ENCODE measurements at places on chromosomes 11 and 22.

GRCh38 chr11:123151366-123151765, 43.7 kb downstream of the CLMP start:
- DNase-seq, result no peak

DNA sequence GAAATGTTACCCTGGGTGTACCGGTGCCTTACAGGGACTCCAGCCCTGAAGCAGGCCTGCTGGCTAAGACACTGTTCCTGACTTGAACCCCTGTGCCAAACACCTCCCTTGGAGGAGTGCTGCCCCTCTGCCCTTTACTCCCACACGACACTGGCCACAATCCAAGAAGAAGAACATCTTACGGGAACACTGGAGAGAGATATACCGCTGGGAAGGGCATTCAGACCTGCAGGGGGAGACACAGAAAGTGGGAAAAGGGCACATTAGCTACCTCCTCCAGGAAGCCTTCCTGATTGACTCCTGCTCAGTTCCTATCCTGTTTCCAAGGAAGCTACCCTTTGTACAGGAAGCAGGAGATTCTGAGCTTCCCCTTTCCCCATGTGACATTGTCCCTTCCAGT, 18.7 kb downstream of the TMPRSS13 start:
- DNase-seq, result no peak

- DNase-seq, result peak; percentile 62
Observed at GRCh38 chr22:39388261-39389011, 11.1 kb upstream of the TAB1 start.

GRCh38 chr11:10581481-10582019, 13.1 kb upstream of the LYVE1 start:
- peak; percentile 67 for DNase-seq

GRCh38 chr11:45851228-45851627, 4.0 kb downstream of the CRY2 start:
- no peak for DNase-seq

GRCh38 chr11:95897731-95898130, 26.2 kb downstream of the MTMR2 start:
- DNase-seq, result no peak

- DNase-seq, result no peak
Observed at GRCh38 chr11:104328512-104328907, 164.6 kb upstream of the PDGFD start.

GRCh38 chr22:33357981-33358399, 299.8 kb upstream of the SYN3 start:
- DNase-seq, result no peak

GRCh38 chr22:23283591-23284503, 103.5 kb downstream of the BCR start:
- no peak for DNase-seq

DNA sequence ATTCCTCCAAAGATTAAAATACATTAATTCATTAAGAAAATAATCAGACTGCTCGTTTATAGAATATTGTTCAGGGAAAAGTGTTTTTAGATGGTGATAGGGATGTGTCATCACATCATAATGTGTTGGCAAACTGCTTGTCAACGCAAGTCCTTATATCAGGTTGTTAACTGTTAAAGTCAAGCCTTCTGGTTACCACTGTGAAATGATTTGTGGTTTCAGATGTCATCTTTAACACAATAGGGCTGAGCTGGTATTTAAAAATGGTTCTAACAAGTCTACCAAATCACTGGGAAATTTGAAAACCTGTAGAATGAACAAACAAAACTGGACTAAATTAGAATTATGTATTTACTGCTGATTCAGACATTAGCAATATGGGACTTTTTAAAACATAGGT, 2.4 kb upstream of the MMP13 start:
- DNase-seq, result no peak

DNA sequence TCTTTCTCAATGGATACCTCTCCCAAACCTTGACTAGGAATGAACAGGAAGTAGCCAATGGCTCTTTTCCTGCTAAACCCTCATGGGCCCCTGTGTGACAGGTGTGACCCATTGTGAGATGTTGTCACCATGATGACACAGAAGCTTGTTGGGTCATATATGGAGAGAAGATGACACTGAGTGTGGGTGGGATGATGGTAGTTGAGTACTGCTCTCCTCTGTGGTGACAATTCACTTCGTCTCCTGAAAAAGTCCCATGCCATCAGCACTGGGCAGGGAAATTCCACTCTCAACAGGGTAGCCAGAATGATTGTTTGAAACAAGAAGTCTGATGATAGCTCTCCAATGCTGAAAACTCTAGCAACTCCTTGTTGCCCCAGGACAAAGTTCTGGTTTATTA, 94.0 kb upstream of the SEZ6L start:
- DNase-seq, result peak; percentile 5

GRCh38 chr11:120659076-120659475, 147.5 kb downstream of the GRIK4 start:
- no peak for DNase-seq

- DNase-seq, result peak; percentile 75
Observed at GRCh38 chr11:45045683-45046471, 95.2 kb upstream of the TP53I11 start.

DNA sequence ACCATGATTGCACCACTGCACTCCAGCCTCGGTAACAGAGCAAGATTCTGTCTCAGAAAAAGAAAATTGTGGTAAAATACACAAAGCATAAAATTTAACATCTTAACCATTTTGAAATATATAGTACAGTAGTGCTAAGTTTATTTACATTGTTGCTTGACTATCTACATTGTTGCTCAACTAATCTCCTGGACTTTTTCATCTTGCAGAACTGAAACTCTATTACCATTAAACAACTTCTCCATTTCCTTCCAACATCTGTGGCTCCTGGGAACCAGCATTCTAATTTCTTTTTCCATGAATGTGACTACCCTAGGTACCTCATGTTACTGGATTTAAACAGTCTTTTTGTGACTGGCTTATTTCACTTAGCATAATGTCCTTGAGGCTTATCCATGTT, 13.5 kb upstream of the VWA5A start:
- DNase-seq, result peak; percentile 71

DNA sequence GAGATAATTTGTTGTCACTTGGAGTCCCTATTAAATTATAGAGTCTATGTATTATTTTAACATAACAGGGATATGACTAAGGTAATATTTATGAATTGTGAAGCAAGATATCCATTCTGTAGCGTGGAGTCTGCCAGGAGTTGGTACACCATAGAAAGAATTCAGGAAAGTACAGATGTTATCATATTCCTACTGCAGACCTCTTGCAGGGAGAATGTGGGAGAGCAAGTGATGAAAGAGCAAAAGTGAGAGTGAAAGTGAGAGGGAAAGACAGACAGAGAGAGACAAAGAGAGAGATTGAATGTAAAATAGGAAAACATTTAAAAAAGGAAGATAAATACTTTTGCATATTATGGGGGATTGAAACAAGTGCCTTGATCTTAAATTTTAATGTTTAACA, 468.8 kb downstream of the CNTN5 start:
- no peak for DNase-seq

DNA sequence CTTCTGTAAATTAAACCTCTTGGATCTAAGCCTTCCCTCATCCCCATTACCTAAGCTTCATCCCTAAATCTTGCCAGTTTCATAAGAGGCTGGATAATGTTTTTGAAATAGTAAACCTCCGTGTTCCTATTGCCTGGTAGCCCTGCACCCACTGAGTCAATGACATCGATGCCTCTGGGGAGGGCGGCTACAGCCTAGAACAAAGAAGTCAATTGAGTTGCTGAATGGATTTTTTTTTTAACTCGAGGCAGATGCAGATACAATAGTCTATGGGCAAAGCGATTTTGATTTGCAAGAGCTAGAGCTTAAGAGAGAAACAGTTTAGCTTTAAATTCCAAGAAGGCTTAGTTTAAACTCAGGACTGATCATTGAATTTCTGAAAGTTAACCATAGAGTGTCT, 121.3 kb downstream of the NECTIN1 start:
- no peak for DNase-seq

GRCh38 chr11:47467357-47467756, 18.4 kb upstream of the RAPSN start:
- DNase-seq, result no peak

- DNase-seq, result no peak
Observed at GRCh38 chr11:117614728-117615127, 182.3 kb downstream of the DSCAML1 start.

DNA sequence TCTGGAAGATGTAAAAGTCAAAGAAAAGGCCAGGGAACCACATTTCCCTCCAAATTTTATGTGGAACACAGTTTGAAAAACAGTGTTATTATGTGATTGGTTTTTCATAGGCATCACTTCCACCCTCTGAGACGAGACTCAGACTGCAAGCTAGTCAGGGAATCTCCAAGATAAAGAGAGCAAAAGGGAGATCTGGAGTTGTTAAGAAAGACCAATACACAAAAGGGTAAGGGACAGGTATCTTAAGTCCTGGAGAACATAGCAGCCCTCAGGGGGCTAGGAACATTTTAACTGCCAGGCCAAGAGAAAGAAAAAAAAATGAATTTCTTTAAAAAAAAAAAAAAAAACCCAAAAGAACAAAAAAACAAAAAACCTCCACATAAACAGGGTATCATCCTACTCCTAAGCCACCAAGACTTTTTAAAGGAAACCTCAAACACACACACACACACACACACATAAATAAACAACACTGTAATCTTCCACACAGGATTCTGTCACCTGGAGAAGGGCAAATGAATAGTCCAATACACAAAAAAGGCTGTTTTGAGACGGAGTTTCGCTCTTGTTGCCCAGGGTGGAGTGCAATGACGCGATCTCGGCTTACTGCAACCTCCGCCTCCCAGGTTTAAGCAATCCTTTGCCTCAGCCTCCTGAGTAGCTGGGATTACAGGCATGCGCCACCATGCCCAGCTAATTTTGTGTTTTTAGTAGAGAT, 44.5 kb downstream of the CELF1 start:
- DNase-seq, result peak; percentile 78

DNA sequence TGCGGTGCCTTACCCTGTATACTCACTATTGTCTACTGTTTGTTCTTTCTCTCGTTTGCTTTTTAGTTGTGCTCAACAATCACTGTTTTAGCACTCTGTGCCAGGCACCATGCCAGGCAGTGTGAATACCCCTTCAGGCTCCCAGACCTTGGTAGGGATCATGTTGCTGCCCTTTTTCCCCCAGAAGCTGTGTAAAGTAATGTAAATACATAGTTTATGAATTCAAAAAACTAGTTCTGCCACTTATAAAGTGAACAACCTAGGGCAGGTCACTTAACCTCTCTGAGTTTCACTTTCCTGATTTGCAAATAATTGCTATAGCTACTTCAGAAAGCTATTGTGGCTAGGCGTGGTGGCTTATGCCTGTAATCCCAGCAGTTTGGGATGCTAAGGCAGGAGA, 81.0 kb upstream of the CTSC start:
- DNase-seq, result no peak

- no peak for DNase-seq
Observed at GRCh38 chr11:18282626-18283025, 16.6 kb downstream of the SAA1 start.

- DNase-seq, result peak; percentile 27
Observed at GRCh38 chr11:124898263-124898680, 607 bp upstream of the ROBO4 start.

- peak; percentile 39 for DNase-seq
Observed at GRCh38 chr22:23282089-23282501, 101.8 kb downstream of the BCR start.

DNA sequence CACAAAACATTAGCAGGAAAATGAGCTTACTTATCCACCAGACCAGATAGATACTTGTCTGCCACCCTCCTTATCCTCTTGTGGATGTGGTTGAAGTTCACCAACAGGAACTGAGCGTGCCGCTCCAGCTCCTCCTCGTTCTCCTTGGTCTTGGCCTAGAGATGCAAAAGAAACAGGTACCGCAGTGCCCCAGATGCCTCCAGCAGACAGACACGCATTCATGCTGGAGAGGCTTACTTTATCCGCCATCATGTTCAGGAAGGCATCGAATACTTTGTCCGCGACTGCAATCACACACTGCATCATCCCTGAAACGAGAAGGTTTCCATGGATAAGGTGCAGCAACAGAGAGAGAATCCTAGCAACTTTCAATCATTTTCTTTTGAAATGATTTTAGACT, 21.0 kb upstream of the SERPIND1 start:
- DNase-seq, result no peak

DNA sequence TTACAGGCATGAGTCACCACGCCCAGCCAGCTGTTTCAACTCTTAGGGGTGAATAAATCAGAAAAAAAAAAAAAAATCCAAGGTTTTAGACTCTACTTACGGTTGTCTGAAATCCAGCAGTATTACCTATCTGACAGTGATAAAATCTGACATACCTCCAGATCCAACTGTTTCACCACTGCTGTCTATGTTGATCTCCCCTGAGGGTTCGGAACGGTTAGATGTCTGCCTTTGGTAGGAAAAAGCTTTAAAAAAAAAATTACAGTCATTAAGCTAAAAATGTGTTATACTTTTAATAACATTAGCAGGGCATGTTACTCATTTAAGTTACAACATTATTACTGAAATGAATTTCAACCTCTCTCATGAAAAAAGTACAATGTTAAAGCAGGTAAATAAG, 21.1 kb downstream of the NCAPD3 start:
- no peak for DNase-seq

DNA sequence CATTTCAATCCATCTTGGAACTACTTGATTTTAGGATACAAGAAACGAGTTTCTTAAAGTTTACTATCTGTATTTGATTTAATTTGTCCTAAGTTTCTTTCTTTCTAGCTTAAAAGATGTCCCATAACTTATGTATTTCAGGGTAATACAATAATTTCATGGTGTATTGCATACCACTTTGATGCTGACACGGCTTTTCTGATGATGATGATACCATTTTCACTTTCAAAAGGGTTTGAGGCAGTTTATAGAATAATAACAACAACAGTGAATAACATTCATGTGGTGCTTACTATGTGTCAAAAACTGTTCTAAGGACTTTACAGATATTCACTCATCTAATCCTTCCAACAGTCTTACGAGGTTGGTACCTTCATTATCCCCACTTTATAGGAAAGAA, 33.2 kb upstream of the POU2AF1 start:
- no peak for DNase-seq

GRCh38 chr11:73539506-73540084, 58.3 kb downstream of the FAM168A start:
- DNase-seq, result no peak

DNA sequence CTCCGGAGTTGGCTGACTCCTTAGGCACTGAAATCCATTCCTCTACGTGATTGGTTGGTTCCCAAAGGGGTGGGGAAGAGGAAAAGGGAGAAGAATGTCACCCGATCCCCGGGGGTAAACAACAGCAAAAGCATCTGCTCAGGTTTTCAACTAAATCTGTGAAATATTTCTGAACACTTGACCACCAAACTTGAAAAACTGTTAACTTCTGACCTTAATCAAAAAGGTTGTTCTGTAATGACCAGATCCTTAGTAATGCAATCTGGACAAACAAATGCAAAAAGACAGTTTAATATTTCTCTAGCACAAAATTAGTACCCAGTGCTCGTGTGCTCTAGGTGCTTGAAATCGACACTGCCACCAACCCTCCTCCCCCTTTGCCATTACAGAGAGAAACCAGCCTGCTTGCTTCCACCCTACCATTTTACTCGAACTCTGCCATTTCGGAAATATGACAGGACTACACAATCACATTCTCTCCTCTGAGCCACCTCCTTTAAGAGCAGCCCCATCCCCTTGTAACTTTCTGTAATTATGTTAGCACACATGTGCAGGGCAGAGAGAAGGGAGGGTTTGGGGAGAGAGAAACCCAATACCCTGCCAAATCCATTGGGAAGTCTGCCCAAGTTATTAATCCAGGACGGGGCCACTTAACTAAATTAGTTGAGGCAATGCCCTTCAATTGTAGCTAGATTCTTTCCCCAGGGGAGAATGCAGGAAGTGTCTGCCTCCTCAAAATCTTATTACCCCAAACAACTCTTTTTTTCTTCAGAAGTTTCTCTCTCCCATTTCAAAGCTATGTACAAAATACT, 113.8 kb downstream of the RBFOX2 start:
- peak; percentile 84 for DNase-seq
